ENCODE measurements at places on chromosomes 12 and 14. TPM values are rescaled to one million over a fixed set of nuclear protein-coding genes. Genes with fewer than 3 reads are reported as not detected.

MTRFR gene
- total RNA-seq: 6.9 TPM

DNA sequence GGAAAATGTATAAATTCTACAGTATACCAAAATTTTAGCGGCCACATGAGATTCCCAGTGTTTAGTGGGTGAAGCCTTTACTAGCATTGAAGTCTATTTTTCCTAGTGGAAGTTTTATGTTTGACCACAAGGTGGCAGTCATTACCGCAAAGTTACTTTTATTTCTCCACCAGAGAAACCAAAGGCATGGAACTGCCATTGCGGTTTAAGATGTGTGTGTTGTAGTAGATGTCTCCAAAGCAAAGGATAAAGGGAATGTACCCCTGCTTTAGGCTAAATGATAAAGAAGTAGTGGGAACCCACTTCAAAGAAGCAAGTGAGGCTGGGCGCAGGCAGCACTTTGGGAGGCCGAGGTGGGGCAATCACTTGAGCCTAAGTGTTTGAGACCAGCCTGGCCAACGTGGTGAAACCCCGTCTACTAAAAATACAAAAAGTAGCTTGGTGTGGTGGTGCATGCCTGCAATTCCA, 140.5 kb downstream of the PRKCH start:
- DNase-seq: peak; percentile 74

GRCh38 chr12:50928392-50928791, 24.0 kb upstream of the HIGD1C start:
- no peak for DNase-seq

DNA sequence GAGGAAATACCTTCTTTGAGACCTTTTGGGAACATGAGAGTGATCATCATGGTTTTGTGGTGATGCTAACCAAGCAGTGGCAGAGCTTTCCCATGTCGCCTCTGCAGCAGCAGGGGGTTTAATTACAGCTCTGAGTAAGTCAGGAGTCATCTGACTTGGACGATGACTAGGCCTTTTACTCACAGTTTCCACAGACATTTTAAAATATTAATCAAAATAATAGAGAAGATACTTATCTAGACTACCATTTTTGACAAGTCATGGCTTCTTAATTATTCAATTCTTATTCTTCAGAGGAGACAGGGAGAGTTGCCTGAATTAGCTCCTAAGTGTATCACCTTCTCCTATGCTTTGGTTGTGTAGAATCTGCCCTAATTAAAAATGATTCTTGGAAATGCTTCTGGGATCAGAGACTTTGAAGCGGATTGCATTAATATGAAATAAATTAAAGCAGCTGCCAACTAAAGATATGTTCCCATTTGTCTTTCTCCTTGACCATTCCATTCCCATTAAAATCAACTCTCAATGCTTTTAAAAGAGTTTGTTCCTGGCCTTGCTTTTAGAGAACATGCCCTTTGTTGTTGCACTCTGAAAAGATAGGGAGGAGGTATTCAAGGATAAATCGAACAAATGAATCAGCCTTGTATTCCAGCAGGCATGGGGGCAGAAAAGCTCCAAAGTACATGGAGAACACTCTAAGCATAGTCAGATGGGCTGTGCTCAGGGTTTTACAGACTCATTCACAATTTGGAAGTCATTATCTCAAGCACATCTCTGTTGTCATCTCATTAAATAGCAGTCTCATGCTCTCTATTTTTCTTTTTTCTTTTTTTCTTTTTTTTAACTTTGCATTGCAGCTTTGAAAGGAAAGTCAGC, 7.7 kb upstream of the IFNG-AS1 start:
- no peak for DNase-seq

MGP gene
- total RNA-seq: 402 TPM

- DNase-seq: no peak
Measured at GRCh38 chr12:47882781-47883546, 21.8 kb downstream of the VDR start.

NPFF gene
- not detected for total RNA-seq

GRCh38 chr12:115354007-115354890, 670.3 kb upstream of the TBX3 start:
- DNase-seq: no peak

DNA sequence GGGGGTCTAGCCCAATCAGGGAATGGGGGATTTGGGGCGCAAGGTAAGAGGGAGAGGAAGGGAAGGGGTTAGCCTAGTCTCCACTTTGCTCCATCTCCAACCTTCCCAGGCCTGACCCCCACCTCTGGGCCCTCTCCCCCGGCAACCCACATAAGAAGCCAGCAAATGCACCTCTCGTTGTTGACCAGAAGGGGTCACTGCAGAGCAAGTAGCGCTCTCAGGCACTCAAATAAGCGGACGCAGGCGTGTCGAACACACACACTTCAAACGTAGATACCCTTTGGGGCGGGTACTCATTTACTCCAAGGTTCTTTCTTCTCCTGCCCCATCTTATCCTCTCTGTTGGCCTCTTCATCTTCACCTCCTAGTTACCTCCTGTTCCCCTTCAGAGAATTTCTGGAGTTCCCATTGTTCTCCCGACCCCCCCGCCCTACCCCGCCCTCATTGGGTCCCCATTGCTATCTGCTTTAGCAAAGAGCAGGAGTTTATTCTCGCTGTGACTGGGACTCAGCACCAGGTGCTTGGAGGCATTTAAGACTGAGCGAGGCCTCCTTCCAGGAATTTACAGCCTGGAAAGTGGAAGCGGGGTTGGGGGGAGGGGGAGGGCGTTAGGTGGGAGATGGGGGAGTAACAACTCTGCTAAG, 1.5 kb upstream of the SRRM4 start:
- DNase-seq: peak; percentile 83

GRCh38 chr14:94962166-94962575, 192.3 kb upstream of the GSC start:
- DNase-seq: no peak

DNA sequence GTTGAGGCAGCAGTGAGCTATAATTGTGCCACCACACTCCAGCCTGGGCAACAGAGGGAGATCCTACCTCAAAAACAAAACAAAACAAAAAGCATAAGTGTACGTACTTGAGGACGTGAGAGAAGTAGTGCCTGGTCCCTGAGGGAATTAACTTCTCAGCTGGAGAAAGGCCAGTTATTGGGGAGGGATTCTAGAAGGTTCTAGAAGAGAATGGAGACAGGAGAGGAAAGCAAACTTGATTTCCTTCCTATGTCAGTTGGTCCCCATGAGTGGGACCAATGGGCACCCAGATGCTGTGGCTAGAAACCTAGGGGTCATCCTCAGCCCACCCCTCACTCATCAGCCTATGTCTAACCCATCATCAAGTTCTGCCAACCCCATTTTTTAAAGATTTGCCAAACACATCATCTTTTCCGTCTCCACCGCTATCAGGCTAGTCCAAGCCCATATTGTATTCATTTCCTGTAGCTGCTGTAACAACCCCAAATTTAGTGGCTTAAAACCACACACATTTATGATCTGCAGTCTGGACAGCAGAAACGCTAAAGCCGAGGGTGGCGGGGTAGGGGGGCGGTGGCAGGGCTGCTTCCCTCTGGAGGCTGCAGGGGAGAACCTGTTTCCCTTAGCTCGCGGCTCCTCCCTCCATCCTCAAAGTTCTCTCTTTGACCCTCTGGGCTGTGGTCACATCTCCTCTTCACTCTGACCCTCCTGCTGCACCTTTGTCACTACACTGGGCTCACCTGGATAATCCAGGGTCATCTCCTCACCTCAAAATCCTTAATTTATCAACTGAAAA, 7.2 kb upstream of the RBM19 start:
- DNase-seq: no peak

- no peak for DNase-seq
Measured at GRCh38 chr12:1587927-1588574, 6.3 kb downstream of the FBXL14 start.

DNA sequence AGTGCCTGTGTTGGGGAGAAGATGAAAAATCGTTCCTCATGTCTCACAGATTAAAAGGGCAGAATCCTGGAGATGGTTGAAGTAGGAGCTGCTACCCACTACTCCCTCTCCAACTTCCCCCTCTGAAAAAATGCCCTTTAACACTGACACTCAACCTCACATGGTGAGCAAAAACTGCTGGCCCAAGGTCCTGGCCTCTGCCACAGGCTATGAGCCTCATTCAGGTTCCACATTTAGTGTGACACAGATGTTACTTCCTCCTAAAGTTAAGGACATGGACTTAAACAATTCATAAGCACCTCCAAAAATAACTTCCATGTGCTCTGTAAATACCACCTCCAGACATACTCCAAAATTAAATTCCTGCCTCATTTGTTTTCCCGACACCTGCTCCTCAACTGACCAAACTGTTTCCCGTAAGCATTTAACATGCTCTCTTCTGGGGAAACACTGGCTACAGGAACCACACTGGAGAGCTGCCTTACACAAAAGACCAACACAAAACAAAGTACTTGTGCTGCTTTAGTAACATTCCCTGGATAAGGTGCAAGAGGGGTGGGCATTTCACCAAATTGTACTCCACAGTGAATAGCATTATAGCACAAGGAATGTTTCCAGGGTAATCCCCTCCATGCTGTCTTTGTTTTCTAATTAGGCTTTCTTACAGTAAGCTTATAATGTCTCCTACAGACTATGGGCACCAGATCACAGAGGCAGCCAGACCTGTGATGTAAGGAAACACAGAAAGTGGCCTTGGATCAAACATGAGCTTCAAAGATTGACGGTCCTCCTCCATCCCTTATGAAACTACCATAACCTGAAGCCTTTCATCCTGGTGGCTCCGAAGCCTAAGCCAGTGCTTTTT, 57.0 kb downstream of the PHLDA1 start:
- no peak for DNase-seq

DNA sequence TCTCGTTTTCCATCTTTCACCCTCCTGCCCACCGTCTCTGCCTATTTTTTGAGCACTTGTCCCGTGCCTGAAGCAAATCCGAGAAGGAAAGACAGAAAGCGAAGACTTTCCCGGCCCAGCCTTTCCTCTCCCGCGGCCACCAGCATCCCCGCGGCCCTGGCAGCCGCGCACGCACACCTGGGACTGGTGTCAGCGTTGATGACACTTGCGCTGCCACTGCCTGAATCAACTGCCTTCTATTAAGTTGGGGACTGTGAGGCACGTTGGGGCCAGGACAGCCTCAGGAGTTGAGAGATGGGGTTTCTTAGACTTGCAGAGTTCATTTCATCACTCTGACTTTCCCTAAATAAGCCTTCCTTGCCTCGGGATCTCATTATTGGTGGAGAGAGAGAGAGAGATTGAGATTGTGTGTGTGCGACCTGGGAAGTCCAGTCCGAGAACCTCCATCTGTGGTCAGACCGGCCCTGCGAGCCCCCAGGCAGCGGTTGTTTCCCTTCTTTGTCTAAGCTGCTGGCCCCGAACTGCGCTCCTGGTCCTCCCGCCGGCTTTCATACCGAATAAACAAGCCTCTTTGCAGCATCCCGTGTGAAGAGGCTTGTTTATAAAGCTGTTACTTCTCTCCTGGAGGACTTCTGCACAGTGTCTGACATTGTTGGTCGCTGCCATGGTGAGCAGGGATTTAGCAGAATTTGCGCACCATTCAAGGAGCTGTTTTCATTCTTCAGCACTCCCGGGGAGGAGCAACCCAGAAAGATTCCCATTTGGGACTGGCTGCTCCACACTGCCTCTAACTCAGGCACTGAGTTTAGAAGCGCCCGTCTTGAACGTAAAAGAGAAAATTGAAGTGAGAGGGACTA, 1.5 kb downstream of the PDZRN4 start:
- DNase-seq: no peak

HNRNPA1 gene
- total RNA-seq: 223 TPM

DNA sequence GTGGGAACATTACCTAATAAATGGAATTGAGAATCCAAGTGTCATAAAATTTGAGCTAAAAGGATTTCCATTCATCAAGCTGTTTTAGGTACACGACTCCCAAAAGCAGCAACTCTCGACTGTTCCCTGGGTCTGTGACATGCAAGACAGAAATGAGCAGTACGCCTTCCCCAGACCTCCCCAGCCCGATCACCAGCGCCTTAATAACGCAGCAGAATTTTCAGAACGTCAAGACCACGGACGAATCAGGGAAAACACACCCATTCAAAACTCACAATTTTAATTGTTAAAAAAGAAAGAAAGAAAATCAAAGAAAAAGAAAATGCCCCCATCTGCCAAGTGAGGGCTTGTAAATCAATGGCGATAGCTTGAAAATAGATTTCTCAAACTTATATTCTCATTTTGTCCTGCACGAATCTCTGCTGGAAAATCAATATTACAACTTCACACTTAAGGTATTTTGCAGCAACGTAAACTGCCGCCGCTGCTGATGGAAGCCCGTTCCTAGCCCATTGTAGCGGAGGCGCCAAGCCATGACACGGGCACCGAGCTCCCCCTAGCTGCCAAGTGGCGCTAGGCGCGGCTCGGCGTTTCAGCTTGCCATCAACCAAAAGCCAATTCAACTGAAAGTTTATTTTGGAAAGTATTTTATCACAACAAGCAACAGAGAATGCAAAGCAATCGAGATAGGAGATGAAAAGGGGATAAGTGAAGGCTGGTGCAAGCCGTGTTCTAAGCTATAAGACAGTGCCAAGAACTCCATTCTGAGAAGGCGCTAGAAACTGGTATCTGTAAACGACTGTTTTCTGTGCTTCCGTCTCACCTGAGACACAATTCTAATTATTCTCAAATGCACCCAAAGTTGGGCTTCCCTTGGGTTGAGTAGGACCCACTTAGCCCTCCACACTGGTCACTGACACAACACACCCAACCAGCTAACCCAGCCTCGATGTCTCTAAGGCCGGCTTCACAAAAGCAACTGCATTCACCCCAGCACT, 5.5 kb downstream of the BCL11B start:
- DNase-seq: peak; percentile 74

PKP2 gene
- not detected for total RNA-seq

Measured in SK-MEL-5 (cell line).